ENCODE measurements at places on chromosomes 3 and 15. TPM values are rescaled to one million over a fixed set of nuclear protein-coding genes. Genes with fewer than 3 reads are reported as not detected.

Gene GOLGA8S
- 0.65 TPM for total RNA-seq

GRCh38 chr3:62873451-62873760, 1.8 kb downstream of the CADPS start:
- DNase-seq: no peak

DNA sequence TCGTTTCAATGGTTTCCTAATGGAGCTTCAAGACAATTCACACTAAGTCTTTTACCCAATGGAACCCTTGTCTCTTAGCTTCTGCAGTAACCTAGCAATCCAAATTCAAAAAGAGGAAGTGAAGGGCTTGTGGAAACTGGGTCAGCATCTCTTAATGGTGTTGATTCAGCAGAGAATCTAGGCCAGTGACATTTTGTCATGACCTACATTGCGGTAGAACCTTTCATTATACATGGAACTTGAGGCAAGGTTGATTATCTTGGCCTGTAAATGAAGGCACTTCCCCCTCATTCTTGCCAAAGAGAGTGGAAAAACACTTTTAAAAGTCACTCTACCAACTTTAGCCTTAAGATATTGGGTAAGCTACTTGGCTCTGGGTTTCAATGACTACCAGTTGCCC, 42.8 kb downstream of the C2CD4B start:
- no peak for DNase-seq

DNA sequence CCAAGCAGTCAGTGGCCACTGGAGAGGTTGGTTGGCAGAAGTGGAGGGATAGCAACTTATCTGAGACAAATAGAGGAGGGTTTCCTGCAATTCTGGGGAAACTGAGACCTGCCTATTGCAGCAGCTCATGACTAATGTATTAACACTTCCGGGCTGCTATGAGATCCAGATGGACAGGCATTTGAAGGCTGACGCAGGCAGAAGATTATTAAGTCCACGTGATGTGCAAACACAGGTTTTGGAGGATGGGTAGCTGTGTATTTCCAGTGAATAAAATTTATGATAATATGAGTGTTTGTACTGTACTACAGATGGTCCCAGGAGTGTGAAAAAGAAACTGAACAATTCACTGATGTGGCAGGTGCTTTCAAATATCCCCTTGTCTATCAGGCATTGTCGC, 28.5 kb upstream of the CFAP161 start:
- no peak for DNase-seq

Gene ZNF80
- total RNA-seq: not detected

Gene TEX55
- not detected for total RNA-seq

DNA sequence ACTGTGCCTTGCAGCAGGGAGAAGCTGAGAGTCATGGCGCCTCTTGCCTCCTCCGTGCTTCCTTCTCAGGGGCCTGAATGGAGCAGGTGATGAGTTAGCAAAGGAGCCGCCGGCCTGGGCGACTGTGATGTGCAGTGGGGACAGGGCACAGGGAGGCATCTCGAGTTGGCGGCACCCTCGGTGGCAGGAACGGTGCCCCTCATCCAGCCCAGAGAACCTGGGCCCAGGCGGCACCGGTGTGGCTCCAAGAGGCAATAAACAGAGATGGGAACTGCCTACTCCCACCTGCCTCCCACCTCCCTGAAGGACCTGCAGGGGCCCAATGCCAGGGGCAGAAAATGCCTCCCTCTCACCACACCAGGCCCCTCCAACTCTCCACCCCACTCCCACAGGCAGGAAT, 6.2 kb downstream of the SLC41A3 start:
- DNase-seq: no peak

Gene DZIP3
- 22.8 TPM for total RNA-seq

GRCh38 chr3:180683816-180684215, 4.5 kb upstream of the CCDC39 start:
- DNase-seq: no peak

- no peak for DNase-seq
These were observed 760.1 kb downstream of the ZNF385D start for GRCh38 chr3:20990896-20991295.

Gene HIGD2B
- not detected for total RNA-seq

Gene COL6A5
- not detected for total RNA-seq

GRCh38 chr3:138942861-138943623, 3.9 kb downstream of the FOXL2 start:
- DNase-seq: no peak

Gene ZPLD1
- 0.10 TPM for total RNA-seq

DNA sequence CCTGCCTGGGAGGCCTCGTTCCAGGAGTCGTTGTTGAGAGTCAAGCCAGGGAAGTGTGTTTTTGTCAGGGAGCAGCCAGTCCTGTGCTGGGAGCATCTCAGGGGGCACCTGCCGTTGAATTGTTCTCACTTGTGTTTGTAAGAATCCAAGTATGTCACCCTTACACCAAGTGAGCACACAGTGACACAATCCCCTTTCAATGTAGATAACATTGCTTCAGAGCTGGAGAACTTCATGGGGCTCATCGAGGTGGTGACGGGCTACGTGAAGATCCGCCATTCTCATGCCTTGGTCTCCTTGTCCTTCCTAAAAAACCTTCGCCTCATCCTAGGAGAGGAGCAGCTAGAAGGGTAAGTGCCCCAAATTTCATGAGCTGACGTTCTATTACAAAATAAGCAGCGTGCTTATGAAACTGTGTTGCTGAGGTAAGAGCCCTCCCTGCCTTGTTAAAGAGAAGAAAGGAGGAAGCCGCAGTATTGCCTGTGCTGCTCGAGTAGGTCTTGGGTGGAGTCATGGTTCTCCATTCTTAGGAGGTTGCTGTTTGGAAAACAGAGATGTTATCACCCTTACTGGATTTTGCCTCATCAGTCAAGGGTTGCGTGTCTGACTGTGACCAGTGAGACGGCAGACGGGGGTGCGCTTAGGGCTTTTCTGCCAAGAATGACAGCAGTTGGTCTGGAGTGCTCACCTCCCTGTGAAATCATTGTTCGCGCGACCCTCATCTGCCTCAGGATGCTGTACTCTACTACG, 108.1 kb downstream of the PGPEP1L start:
- no peak for DNase-seq

Gene USP4
- 93.3 TPM for total RNA-seq

DNA sequence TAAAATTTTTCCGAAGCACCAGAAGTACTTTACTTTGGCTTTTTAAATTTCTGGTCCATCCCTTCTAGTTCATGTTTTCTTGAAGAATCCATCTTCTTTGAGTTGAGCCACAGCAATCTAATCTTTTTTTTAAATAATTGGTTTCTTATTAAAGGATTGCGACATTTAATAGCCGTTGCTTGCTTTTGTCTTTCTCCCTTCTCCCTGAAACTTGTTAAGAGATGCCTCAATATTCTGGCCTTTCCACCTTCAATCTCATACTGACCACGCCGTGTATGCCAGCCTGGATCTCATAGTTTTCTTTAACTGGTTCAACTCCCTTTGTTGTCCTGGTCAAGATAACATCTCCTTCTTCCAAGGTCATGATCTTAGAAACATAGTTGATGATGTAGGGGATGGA, 18.4 kb upstream of the RPLP1 start:
- DNase-seq: no peak

Gene RBP2
- total RNA-seq: not detected

All from ureter (tissue), 1 donor.